Stomach (tissue), 19 donors: ENCODE measurements at places on chromosomes 2 and 18. TPM values are rescaled to one million over a fixed set of nuclear protein-coding genes. Genes with fewer than 3 reads are reported as not detected.

DNA sequence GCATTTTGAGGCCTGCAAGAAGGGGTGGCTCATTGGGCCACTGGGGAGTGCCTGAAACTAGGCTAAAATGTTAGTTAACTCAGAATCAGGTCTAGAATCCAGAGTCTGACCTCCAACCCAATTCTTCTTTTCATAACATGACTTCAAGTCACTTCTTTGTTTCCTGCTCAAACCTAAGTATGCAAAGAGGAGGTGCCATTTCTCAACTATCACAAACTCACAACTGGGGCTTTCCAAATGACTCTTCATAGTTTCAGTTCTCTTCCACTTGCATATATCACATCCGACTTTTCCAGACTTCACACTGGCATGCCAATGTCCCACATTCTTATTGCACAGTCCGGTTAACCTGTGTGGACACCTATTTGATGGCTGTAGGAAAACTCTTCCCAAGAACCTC, 211.6 kb downstream of the TCF4 start:
- no peaks in the 10 kb centered on the region for H3K36me3 ChIP-seq
- no peaks in the 10 kb centered on the region for H3K4me1 ChIP-seq
- no peaks in the 10 kb centered on the region for H3K27me3 ChIP-seq
- no peak overlapping the region for H3K4me3 ChIP-seq
- no peak overlapping the region for H3K27ac ChIP-seq

GRCh38 chr18:3689986-3690763, 240.2 kb downstream of the TGIF1 start:
- no peak overlapping the region for H3K4me3 ChIP-seq
- peaks cover 6% of the 10 kb centered on the region for H3K4me1 ChIP-seq
- H3K36me3 ChIP-seq = no peaks in the 10 kb centered on the region

DNA sequence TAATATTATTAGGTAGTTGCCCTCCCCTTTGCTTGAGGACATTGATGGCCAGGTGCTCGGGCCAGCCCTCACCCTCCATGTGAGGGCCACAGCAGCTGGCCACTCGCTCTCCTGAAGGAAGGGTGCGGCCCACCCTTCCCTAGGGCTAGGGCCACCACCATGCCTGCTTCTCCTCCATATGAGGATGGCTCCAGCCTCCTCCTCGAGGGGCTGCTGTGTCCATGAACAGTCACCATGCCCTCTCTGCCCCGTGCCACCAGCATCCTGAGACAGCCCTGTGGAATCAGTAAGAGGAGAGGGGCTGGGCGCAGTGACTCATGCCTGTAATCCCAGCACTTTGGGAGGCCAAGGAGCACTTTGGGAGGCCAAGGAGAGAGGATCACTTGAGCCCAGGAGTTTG, 2.4 kb downstream of the GPR17 start:
- peaks cover 21% of the 10 kb centered on the region for H3K4me1 ChIP-seq
- H3K36me3 ChIP-seq = no peaks in the 10 kb centered on the region
- peak overlapping the region; percentile 13 for H3K27ac ChIP-seq
- no peaks in the 10 kb centered on the region for H3K27me3 ChIP-seq
- DNase-seq = no peak
- H3K4me3 ChIP-seq = no peak overlapping the region

DNA sequence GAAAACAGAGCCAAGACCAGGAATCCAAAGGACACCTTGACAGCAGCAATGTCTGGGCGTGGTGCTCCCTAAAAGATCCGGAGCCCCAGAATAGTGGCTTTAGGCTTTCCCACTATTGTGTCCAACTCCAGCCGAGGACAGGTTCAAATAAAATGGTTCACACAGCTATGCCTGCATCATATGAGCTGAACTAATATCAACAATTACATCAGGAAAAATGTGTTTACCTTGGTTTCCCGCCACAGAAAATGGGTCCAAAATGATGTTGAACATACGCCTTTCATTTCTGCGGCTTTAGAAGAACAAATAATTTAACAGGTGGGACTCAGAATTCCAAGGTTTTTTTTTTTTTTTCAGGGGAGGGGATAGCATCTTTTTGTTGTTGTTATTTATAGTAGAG, 93.6 kb downstream of the OSR1 start:
- DNase-seq = no peak
- no peak overlapping the region for H3K4me3 ChIP-seq
- no peak overlapping the region for H3K27ac ChIP-seq

DNA sequence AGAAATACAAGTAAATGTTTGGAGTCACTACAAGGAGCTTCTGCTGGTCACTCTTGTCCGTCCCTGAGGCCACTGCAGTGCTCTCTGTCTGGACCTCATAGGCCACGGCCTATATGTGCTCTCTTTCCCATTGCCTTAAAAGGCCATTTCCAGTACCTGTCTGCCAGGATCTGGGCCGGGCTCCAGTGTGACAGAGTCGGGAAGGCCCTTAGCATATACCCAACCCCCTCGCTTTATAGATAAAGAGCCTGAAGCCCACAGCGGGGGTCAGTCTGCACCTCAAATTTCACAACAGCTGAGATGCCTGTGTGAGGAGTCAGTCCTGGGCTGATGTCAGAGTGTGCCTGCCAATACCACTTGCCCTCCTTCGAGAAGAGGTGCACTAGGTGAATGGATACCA, 39.9 kb downstream of the ADD2 start:
- no peaks in the 10 kb centered on the region for H3K4me1 ChIP-seq
- DNase-seq = no peak
- no peaks in the 10 kb centered on the region for H3K36me3 ChIP-seq
- H3K27me3 ChIP-seq = no peaks in the 10 kb centered on the region
- no peak overlapping the region for H3K4me3 ChIP-seq

DNA sequence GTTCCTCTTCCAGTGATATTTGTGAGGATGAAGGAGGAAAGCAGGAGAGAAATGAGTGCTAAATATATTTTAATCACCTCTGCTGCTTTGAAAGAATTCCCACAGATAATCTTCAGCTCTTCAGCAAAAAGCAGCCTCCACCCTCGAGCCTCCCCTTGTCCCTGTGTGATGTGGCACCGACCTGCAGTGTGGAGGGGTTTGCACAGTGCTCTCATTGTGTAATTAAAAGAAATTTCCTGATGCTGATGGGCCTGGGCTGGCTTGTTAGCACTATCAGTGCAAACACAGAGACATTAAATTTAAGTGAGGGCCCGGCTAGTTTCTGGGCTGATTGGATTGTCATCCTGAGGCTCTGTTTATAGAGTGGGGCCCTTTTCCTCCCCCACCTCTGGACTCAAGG, 53.4 kb downstream of the KIF5C start:
- no peaks in the 10 kb centered on the region for H3K4me1 ChIP-seq
- H3K27me3 ChIP-seq = no peaks in the 10 kb centered on the region
- DNase-seq = no peak
- no peaks in the 10 kb centered on the region for H3K36me3 ChIP-seq

DNA sequence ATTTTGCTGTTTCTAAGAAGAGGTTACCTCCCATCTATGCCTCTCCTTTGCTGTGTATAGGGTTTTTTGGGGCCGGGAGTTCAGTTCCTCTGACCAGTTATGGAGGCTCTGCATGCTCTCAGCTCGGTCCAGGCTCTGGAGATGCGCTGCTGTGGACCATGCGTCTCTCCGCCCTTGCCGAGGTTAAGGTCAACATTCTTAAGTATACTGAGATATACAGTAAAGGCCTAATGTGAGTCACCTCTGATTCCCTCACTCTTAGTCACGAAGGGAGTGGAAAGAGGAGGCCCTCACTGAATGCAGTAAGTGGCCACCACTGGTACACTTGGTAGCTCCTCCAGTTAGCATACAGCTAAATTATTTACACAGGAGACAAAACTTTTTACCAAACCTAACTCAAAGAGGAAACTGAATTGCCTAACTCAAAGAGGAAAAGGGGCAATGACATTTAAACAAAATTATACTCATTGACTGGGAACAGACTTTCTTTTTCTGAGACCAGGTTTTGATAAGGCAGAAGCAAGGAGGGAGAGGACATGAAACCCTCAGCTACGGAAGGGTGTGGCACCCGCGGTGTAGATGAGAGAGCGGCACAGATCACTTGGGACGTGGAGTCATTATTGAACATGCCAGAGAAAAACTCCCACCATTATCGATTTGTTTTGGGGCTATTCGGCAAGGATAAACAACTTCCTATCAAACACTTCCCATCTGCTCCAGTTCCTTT, 98.7 kb downstream of the COPS8 start:
- H3K27me3 ChIP-seq = no peaks in the 10 kb centered on the region
- no peak for DNase-seq
- no peaks in the 10 kb centered on the region for H3K36me3 ChIP-seq

- no peaks in the 10 kb centered on the region for H3K4me1 ChIP-seq
- H3K36me3 ChIP-seq = no peaks in the 10 kb centered on the region
- no peak for DNase-seq
- H3K4me3 ChIP-seq = no peak overlapping the region
- no peaks in the 10 kb centered on the region for H3K27me3 ChIP-seq
- H3K27ac ChIP-seq = no peak overlapping the region
These were observed 321.5 kb downstream of the FBXO15 start for GRCh38 chr18:73826098-73826497.

DNA sequence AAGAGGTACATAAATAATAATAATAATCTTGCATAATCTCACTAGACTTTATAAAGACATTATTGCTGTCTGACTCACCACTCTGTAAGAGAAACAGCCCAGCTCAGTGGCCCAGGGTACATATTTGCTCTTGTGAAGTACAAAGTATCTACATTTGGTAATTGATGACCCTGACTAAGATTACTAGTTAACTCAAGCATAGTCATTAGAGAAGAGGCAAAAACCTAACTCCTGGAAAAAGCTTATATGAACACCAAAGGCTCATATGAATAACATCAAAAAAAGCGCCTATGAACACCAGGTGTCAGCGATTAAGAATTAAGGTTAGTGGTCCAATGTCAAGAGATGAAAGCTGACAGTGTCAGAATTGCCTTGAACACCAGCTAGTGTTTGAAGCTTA, 38.4 kb downstream of the RAD51AP2 start:
- H3K36me3 ChIP-seq = no peaks in the 10 kb centered on the region
- peaks cover 5% of the 10 kb centered on the region for H3K4me1 ChIP-seq
- no peak for DNase-seq

DNA sequence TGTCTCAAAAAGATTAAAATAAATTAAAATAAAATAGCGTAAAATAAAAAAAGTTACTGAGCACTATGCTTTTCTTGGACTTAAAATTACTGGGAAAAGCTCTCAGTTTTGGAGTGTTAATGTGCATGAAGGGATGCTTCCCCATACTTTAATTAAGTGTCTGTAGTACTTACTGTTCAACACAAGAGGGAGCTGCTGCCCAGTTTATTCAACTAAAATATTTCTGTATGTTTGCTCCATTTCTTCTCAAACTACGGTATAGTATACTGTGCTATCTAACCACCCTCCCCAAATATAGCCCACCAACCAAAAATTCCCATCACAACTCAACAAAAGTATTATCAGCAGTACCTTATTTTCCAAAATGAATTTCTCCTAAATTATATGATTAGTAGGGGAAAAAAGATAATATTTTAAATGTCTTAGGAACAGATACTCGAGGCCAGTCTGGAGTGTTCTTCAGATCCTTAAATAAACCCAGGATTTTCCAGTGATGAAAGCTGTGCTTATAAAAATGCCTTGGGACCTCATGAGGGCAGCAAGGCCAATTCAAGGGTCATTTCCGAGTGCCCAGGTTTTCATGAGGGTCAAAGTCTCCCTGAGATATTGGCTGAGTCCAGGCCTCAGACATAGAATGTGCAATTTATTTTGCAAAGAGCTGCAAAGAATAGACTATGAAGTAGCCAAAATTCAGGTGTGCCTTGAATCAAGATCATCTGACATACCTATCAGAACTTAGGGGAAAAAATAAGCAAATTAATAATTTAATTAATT, 64.1 kb downstream of the CHRNA1 start:
- H3K27me3 ChIP-seq = peaks cover 4% of the 10 kb centered on the region
- H3K4me3 ChIP-seq = no peak overlapping the region
- peak; percentile 79 for DNase-seq
- no peaks in the 10 kb centered on the region for H3K36me3 ChIP-seq
- H3K4me1 ChIP-seq = no peaks in the 10 kb centered on the region

DNA sequence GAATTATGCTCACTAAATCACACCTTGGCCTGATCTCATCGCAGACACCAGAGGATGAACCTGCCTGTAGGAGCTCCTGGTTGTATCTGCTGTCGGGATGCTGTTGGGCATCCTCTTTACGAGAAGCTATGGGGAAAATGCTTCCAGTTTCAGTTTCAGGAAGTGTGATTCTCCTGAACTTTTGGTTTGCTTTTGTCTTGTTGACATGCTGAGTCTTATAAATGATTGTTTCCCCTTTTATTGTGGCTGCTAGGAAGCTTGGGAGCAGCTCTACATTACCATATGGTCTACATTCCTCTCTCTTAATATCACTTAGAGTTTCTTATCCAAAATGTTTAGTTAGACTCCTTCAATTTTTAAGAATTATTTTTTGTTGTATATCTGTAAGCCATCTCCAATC, 227.5 kb downstream of the MTX2 start:
- H3K36me3 ChIP-seq = no peaks in the 10 kb centered on the region
- H3K27me3 ChIP-seq = no peaks in the 10 kb centered on the region
- H3K4me1 ChIP-seq = peaks cover 3% of the 10 kb centered on the region
- no peak overlapping the region for H3K4me3 ChIP-seq
- DNase-seq = peak; percentile 54

DNA sequence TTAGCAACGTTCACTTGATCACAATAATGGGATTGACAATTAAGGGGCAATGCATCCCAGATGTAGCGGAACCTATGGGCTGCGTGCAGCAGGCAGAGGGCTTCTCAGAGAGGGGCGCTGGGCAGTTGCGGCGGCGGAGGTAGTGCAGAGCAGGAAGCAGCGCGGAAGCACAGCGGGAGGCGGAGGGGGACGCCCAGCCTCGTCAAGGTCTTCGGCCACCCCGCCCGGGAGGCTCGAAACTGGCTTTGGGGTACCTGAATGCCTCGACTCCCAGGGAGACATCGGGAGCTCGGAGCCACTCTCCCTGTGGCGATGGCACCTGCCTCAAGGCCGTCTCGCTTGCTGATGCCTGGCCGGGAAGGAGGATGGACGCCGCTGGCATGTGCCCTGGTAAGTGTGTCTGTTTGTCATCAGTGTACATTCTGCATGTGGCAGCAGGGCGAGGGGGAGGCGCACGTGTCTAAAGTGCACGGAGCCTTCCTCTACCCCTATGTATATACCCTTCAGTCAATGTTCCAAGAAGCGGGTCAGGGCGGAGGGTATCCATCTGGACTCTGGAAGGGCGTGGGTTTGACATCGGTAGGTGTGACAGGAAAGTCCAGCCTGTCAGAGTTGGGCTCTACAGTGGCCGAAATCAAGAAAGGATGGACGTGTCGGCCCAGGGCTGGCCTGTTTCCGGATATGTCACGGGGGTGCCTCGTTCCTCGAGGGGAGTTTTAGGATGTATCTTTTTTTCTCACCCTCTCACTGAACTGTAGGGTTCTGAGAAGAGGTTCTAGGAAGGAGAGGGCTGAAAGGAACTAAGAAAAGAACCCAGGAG, 7.5 kb upstream of the SP9 start:
- H3K36me3 ChIP-seq = no peaks in the 10 kb centered on the region
- peak; percentile 53 for DNase-seq
- H3K4me1 ChIP-seq = peaks cover 21% of the 10 kb centered on the region
- H3K27me3 ChIP-seq = peaks cover 45% of the 10 kb centered on the region
- H3K4me3 ChIP-seq = peak overlapping the region; percentile 33

Gene MOCOS
- 4.1 TPM for total RNA-seq

Gene CPLX4
- total RNA-seq = not detected

Gene PCBP1
- total RNA-seq = 164 TPM

Gene LOXHD1
- total RNA-seq = not detected

Gene SATB2
- total RNA-seq = 1.8 TPM

Gene CHST10
- total RNA-seq = not detected

Gene DAPL1
- not detected for total RNA-seq
